Aorta (tissue), 5 donors: ENCODE measurements at places on chromosomes 11 and 22. TPM values are rescaled to one million over a fixed set of nuclear protein-coding genes. Genes with fewer than 3 reads are reported as not detected.
A peak's percentile ranks its signal among the peaks of the same experiment; 100 is the strongest.

DNA sequence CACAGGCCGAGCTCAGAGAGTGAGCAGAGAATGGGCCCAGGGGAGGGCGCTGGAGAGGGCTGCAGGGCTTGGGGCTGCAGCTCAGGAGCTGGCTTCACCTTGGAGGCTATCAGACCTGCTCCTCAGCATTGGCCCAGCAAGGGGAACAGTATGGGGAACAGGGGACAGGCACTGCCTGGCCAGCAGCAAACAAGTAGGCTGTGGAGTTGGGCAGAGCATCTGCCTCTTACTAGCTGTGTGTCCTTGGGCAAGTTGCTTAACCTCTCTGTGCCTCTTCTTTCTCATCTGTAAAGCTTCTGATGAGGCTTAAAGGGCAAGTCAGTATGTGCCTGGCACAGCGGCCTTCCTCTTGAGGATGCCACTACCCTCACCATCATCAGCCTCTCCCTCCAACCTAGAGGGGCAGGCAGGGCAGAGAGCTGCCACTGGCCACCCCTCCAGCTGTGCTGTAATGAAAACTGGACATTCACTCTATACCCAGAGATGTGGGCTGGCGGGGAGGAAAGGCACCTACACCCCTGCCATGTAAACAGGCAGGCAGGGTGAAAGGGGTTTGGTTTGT lies 7.5 kb upstream of the CDKN1C start:
- DNase-seq: peak; percentile 71

DNA sequence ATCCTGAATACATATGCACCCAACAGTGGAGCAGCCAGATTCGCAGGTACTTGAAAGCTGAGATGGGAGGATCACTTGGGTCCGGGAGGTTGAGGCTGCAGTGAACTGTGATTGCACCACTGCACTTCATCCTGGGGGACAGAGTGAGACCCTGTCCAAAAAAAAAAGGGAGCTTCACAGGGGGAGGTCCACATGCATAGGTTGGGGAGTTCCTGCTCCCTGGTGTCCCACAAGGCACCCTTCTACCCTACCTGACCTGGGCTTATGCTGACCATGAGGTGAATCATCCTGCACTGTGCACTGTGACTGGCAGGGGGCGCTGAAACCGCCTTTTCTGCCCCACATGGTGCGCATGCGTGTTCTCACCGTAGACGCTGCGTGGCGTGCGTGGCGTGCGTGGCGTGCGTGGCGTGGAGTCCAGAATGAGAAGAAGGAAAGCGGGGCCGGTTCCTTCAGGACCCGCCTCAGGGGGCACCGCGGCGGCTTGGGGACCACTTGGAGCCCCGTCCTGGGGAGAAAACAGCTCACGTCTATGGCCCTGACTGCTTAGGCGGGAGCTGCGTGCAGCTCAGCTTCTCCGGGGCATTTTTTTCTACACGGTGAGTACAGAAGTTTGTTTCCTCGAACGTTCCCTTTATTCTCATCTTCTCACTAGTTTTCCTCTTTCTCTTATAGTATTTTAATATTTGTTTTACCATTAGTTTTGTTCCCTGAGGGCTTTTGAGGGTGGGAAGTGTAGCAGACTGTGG lies 116.6 kb upstream of the GRK3 start:
- DNase-seq: peak; percentile 93

DNA sequence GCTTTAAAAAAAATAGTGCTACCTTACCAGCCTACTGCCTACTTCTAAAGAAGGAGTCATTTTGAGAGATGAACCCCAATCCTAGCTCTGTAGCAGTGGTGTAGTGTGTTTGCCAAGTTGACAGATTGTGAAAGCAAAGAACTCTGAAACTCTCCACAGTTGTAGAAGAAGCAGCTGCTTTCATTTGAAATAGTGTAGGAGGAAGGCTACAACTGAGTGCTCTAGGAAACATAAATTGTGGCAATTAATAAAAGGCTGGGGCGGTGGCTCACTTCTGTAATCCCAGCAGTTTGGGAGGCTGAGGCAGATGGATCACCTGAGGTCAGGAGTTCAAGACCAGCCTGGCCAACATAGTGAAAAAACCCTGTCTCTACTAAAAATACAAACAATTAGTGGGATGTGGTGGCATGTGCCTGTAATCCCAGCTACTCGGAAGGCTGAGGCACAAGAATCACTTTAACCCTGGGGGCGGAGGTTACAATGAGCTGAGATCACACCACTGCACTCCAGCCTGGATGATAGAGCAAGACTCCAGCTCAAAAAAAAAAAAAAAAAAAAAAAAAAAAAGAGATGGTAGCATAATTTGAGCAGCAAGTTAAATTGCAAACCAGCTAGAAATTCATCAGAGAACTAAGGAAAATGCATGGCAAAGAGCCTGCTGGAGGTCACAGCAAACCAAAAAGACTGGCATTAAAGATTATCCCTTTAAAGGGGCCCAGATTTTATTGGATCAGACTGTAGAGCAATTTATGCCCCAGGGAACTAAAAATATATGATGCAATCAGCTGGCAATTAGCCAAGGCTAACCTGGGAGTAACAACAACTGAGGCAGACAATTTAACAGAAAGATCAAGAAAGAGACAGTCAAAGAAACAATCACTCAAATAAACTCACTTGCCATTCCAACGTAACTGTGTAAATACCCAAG lies 112.6 kb downstream of the LUZP2 start:
- no peak for DNase-seq

- DNase-seq: peak; percentile 13
Measured at GRCh38 chr11:12271241-12271640, 106.1 kb upstream of the PARVA start.

DNA sequence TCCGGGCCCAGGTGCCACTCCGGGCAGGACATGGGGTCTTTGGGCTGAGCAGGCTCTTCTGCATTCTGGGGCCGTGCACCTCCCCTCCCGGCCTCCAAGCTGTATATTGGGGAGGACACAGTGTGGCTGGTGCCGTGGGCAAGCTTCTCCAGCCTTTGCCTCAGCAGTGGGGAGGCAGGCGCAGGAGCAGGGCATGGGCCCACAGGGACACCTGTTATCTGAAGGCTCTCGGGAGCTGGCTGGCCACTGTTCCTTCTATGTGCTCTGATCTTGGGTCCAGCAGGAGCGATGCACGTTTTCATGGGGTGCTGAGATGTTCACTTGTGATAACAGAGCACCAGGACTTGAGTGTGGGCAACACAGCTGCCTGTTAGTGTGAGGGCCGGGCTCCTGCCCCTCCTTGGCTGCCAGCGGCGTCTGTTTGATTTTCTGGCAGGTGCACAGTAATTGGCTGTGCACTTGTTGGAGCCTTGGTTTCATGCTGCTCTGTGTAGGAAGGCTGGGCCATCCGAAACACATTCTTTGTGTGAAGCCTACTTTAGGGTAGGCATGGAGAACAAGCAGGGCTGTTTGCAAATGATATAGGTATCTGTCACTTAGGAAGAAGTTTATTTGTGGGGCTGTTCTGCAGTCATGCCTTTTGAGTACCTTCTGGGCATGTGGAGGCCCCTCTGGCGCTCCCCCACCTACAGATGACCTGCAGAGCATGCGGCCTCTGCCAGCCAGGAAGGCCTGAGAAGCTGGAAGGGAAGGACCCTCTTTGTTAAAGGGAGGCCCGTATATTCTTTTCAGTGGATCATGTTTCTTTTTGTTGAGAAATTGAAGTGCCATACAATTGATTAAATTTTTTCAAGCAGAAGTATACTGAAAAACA lies 201.5 kb downstream of the TBC1D22A start:
- no peak for DNase-seq

DNA sequence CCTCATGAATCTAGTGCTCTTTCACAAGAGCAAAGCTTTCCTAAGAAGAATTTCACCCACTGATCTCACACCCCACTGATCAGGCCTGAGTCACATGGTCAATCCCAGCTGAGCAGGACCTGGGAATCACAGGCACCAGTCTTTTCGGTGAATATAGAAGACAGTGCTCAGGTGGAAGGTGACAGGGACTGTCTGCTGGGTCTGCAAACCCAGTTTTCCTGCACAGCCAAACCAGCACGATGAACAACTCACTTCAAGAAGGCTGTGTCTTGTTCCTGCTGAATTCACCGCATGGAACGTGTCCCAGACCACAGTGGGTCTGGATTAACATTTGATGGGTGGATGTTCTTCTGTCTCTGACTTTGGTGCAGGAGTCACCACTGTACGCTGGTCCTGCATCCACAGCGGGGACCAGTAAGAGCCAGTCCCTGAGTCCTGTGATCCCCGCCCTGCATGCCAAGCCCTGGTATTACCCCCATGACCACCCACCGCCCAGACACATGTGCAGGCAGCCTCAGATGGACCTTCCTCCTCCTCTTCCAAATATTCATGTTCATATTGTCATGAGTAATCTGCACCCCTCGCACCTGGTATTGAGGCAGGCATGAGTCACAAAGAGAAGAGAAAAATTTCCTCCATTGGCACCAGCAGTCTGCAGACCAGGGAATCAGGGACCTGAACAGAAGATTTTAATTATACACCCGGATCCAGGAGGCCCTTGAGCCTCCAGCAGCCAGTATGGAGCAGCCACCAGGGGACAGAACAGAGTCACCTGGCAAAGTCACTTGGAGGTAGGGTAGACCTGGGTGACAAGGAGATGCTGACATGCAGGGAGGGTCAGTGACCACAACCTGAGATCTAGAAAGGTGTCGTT lies 8.6 kb upstream of the IGLL5 start:
- no peak for DNase-seq

DNA sequence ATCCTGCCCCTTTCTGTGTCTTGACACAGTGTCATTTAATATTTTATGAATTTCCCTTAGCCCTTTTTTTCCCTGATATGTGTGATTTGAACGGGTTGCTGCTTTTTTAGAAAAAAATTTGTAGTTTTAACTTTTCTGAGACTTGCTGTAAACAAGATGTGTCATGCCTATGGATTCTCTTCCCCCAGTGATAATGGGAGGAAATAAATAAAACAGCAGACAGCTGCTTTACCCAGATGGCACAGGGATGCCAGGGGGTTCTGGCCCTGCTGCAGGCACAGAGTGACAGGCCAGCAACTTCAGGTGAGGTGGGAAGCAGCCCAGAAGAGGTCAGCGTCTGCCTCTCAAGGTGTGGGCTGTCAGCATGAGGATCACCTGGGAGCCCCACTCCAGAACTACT lies 266.9 kb downstream of the KIRREL3 start:
- no peak for DNase-seq

DNA sequence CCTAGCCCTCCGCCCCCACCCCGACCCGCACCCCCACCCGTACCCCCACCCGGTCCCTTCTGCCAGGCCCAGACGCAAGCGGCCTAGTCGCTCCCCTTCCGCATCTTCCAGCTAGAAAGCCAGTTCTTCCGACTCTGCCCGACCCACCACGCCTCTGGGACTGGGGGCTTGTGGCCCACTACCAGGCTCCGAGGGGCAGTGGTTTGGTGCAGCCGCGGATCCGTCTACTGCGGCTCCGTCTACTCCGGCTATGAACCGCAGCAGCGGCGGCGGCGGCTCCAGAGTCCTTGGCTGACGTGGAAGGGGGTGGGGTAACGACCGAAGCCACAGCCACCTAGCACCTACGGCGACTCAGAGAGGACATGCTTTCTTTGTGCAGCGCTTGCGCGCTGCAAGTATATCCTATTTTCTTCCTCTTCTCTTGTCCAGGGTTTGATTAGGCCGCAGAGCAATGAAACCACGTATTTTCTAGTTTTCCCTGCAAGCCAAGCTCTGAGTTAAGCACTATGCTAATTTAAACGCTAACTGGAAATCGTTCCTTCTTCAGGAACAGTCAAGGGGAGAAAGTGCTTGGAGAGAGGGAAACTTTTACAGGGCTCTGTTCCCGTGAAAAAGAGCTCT lies at the start of gene COPB1:
TSS of gene COPB1 (minus strand) at position 252 of the 621 bp plus-strand sequence. CDS start 883 bp downstream, outside the sequence.
- DNase-seq: peak; percentile 96

- no peak for DNase-seq
Measured at GRCh38 chr11:95192717-95193116, 38.3 kb downstream of the SESN3 start.

- DNase-seq: no peak
Measured at GRCh38 chr11:47220401-47220821, 5.6 kb downstream of the DDB2 start.

DNA sequence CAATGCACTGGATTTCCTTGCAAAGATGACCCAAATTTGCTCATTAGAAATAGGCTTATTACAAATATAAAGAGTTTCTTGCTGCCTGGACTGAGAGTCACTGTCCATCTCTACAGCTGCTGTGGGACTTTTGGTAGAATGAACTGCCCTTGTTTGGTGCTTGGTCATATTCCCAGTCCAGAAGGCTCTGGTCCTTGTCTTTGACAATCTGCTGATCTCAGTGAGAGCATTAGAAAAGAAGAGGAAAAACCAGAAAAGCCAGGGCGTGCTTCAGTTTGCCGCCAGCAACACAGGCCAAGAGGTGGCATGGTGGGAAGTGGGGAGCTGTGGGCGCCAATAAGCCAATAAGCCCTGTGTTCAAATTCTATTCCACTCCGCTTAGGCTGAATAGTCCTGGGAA lies 48.2 kb upstream of the PARVA start:
- DNase-seq: no peak

- DNase-seq: no peak
Measured at GRCh38 chr11:3111466-3111865, 53.6 kb downstream of the OSBPL5 start.

DNA sequence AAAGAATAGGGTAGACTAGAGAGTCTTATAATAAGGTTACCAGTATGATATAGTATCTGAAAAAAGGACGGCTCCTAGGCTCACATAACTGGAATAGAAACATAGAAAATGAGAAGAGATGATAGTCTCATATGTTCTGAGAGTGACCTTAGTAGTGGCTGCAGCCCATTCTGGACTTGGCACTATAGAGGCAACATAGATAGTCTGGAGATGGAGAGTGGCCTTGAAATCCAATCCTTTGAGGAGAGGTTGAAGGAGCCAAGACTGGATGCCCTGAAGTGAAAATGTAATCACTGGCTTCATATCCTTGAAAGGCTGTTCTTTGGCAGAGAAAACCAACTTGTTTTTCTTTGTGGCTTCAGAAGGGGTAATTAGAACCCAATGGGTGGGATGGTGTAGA lies 81.1 kb downstream of the STIM1 start:
- DNase-seq: no peak

DNA sequence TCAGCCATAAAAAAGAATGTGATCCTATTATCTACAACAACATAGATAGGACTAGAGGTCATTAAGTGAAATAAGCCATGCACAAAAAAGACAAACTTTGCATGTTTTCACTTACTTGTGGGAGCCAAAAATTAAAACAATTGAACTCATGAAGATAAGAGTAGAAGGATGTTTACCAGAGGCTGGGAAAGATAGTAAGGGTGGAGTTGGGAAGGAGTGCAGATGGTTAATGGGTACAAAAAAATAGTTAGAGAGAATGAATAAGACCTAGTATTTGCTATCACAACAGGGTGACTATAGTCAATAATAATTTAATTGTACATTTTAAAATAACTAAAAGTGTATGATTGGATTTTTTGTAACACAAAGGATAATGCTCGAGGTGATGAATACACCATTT lies 27.2 kb upstream of the IL10RA start:
- no peak for DNase-seq

The SGSM1 gene
- total RNA-seq: 9.5 TPM

The TIMP3 gene
- total RNA-seq: 410 TPM

The APOC3 gene
- not detected for total RNA-seq

The MMP8 gene
- total RNA-seq: 0.42 TPM
